ENCODE measurements at places on chromosomes 2 and 18.

DNA sequence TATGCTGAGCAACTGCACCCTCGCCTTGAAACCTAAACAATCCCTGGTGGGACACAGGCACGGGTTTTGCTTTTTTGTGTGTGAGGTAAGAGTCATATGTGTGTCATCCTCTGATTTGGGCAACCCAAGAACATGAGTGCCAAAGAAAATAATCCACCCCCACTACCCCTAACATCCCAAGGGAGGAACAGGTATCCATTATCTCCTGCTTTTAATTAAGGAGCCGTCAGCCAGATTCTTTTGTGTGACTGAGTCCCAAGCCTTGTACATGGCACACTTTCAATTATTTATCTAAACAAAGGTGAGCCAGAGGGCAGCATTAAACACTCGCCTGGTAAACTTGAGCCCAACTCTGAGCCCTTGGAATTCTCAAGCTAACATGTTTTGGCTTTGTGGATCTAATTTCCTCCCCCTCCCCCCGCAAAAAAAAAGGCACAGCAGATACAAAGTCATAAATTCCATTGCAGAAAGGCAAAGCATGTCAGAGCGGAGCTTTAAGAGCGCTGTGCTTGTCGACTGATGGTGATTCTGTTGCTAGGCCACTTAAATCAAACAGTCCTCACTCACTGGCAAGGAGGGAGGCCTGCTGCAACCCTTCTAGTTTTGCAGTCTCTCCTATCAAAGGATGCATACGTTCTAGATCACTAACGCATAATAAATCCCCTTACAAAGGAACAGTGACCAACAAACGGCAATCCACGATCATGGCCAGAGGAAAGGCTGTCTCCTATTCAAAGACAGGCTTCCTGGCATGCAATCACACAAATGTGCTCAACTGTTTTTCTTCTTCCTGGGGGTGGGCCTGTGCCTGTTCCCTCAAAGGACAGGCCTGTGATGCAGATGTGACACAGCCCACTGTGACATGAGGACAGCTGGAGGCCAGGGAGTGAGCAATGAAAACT is 143.5 kb upstream of the LMAN1 start:
- DNase-seq: peak; percentile 56

GRCh38 chr2:143264851-143265250 is 135.6 kb downstream of the ARHGAP15 start:
- DNase-seq: no peak

- no peak for DNase-seq
Observed at GRCh38 chr2:64692401-64692800, 38.7 kb upstream of the SERTAD2 start.

- DNase-seq: no peak
Observed at GRCh38 chr2:206198677-206199076, 39.0 kb downstream of the EEF1B2 start.

DNA sequence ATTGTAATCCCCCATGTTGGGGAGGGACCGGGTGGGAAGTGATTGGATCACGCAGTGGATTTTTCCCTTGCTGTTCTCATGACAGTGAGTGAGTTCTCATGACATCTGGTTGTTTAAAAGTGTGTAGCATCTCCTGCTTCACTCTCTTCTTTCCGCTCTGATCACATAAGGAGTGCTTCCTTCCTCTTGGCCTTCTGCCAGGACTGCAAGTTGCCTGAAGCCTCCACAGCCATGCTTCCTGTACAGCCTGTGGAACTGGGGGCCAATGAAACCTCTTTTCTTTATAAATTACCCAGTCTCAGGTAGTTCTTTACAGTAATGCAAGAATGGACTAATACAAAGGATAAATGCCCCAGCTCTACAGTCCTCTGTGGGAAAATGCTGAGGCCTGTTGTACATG is 437.5 kb upstream of the NXPH2 start:
- DNase-seq: no peak

DNA sequence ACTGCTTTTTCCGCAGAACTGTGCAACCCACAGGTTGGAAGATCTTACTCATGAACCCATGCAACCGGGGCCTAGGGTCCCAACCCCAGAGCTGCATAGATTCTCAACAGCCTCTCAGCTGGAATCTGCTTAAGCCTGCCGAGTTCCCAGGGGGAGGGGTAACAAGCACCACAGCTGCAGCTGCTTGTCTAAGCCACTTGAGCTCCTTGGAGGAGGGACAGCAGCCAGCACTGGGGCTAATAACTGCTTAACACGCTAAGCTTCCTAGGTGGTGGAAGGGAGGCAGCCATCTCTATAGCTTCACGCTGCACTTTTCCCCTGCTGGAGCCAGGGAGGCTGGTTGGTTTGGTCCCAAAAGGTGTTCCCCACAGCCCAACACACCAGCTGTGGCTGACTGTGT is 311.6 kb downstream of the DSC3 start:
- DNase-seq: no peak

DNA sequence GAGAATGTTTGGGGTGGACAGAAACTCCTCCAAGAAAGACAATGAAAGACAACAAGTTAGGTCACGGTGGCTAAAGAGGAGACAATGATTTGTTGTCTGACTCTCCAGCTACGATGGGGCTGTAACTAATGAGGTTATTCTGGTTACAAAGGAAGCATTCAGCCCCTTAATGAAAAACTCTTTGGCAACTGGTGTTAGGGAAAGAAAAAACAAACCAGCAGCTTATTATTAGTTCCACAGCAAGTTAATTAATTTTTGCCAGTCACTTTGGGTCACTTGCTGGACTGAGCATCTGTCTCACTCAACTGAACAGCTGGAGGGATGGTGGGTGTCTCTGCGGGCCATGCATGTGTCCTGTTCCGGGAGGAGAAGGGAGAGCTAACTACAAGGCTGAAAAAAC is 263.7 kb downstream of the ALK start:
- DNase-seq: no peak

GRCh38 chr18:49013961-49014604 is 63.3 kb upstream of the SMAD7 start:
- no peak for DNase-seq

DNA sequence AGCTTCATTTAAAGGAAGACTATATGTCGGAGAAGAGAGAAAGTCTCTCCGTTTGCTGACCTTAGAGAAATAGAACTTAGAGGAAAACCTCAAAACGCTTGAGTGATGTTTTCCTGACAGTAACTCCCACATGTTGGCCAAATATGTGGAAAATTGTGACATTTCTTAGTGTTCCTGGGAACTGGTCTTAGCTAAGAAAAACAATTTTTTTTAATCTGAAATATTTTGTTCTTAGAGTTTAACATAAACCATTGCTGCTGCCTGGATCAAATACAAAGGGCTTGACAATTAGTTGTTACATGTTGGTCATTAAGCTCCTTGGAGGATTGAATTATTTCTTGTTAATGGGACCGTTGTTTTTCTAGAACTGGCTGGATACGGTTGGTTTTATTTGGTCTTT is 16.3 kb downstream of the DYNC2LI1 start:
- DNase-seq: no peak

- DNase-seq: no peak
Observed at GRCh38 chr2:176096243-176096985, 3.2 kb upstream of the HOXD12 start.

DNA sequence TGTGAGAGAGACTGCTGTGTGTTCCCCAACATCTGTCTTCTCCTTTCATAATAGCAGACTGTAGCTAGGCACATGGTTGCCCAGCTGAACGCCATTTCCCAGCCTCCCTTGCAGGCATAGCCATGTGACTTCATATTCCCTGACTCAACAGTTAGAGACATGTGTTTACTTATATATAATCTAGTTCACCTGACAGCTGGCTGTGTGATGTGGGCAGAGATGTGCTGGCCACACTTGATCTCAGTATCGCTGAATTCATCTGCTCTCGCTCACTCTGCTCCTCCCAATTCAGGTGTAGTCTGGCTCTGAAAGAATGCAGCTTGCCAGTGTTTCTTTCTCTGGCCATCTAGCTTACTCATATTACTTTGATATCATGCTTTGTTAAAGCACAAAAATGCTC is 52.3 kb upstream of the SEC11C start:
- DNase-seq: no peak

Measured in SK-N-DZ (cell line).